ENCODE measurements at places on chromosomes 3 and 15. TPM values are rescaled to one million over a fixed set of nuclear protein-coding genes. Genes with fewer than 3 reads are reported as not detected.

REC114 gene
- not detected for polyA plus RNA-seq

CCDC14 gene
- 8.0 TPM for polyA plus RNA-seq

ZBTB47 gene
- 6.1 TPM for polyA plus RNA-seq

CLRN1 gene
- polyA plus RNA-seq = not detected

RPUSD2 gene
- 17.9 TPM for polyA plus RNA-seq

TM6SF1 gene
- polyA plus RNA-seq = 0.16 TPM

Measured in foreskin keratinocyte (primary cell).